ENCODE measurements at places on chromosomes 5 and 9.

DNA sequence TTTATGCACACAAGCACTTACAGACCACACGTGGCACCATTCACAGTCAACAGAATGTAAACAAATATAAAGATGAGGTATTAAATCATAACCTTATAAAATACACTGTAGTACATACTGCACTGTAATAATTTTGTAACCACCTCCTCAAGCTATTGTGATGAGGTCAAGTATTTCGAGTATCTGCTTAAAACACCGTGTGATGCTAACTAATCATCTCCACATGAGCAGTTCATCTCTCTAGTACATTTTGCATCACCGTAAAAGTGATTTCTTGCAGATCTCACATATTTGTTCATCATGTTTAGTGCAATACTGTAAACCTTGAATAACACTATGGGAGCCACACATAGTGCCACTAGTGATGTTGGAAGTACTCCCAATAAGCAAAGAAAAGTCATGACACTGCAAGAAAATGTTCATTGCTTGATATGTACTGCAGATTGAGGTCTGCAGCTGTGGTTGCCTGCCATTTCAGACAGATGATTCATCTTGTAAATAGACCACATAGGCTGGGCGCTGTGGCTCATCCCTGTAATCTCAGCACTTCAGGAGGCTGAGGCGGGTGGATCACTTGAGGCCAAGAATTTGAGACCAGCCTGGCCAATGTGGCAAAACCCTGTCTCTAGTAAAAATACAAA lies 44.3 kb downstream of the FOXB2 start:
- no peak for DNase-seq

DNA sequence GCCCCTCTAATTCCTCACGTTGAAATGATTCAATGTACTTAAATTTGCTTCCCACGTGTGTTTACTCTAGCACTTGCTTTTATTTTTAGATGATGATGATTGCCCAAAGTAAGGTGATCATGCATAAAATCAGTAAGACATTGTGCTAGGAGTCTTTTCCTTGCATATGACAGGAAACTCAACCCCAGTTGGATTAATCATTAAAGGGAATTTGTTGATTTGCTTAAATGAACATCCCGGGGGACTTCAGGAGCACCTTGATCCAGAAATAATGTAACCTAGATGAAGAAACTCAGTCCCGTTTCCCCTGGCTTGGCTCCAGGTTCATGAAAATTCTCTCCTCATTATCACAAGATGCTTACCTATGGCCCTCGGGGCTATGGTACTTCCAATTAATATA lies 106.1 kb upstream of the STC2 start:
- no peak for DNase-seq

DNA sequence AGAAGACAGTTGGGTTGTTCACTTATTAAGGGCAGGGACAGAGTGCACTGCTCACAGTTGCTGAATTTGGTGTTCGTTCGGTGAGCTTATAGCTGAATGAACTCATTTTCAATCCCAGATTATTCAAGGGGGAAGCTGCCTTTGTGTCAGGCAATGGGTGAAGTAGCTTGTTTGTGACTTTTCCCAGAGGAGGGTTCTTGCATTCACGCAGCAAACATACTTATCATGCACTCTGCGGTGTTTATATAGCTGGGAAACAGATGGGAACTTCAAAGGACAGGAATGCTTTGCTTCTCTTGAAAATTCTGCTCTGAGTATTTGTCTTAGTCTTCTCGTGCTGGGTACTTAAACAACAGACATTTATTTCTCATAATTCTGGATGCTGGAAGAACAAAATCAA lies 64.7 kb upstream of the ABCA1 start:
- DNase-seq: no peak

GRCh38 chr5:142156839-142157463 lies 48.4 kb downstream of the NDFIP1 start:
- no peak for DNase-seq

DNA sequence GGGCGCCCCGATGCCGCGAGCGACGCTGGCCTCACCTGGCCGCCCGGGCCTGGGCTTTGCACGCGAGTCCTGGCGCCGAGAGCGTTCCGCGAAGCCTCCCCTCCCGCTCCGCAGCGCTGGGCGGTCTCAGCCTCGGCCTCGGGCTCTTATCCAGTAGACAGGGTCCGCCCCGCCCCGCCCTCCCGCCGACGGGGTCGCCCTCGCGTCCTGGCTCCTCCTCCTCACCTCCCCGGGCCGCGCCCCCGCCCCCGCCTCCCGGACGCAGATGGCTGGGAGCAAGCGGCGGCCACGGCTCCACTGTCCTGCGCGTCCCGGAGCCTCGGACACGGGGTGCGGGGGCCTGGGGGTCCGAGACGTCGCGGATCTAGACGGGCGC lies at the start of gene SLC6A3:
Gene SLC6A3, minus strand, starts transcription at position 128 of the 376 bp plus-strand sequence. CDS start 2,243 bp downstream, outside the sequence.
- DNase-seq: no peak

- no peak for DNase-seq
Observed at GRCh38 chr9:87375397-87376073, 122.1 kb upstream of the DAPK1 start.

Data from NCI-H526 treated with DMSO at 0.1 percent for 48 hours (cell line).